ENCODE measurements at places on chromosomes 6 and 20.

DNA sequence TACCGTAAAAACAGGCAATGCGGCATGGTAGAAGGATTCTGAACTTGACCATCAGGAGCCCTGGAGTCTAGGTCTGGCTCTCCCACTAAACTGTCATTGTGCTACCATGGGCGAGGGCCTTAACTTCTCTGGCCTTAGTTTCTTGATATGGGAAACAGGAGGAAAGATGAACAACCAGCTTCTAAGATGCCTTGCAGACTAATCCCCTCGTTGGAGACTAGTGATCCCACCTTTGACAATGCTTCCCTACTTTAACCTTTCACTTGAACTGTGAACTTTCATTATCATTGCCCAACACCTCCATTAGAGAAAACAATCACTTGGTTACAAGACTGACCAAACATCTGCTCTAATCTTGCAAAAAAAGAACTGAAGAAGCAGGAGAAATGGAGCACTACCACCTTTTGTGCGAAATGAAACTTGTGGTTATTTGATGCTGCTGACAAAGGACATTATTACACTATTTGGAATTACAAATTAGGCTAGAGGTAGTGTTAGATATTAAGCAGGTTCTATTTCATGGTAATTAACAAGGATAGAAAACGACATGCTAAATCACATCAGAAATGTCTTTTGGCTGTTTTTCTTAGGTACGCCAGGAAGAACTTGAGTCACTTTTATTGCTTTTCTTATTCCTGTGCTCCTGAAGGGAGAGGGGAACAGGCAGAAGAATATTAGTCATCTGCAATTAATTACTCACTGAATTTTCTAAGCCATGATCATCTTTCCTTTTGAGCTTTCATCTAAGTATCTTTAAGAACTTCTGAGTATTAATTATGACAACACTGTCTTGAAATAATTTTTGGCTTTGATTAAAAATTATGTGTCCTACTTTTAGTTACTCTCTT is 39.1 kb upstream of the ARHGAP18 start:
- no peak for DNase-seq

DNA sequence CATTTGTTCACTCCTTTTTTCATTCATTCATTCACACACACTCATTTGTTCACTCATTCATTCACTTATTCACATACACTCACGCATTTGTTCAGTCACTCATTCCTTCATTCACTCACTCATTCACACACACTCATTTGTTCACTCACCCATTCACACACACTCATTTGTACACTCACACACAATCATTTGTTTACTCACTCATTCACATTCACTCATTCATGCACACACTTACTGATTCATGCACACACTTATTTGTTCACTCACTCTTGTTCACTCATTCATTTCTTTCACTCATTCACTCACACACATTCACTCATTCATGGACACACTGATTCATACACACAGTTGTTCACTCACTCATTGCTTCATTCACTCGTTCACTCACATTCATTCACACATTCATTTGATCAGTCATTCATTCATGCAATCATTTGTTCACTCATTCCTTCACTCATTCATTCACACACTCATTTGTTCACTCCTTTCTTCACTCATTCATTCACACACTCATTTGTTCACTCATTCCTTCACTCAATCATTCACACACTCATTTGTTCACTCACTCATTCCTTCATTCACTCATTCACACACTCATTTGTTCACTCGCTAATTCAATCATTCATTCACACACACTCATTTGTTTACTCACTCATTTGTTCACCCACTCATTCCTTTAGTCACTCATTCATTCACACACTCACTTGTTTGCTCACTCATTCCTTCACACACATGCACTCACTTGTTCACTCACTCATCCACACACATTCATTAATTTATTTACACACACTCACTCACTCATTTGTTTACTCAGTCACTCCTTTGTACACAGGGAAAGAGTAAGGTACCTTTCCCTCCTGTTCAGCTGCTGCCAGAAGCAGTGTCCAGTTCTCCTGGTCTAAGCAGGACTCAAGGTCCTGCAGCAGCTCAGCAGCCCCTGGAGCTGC is 50.7 kb upstream of the BHLHE23 start:
- no peak for DNase-seq

DNA sequence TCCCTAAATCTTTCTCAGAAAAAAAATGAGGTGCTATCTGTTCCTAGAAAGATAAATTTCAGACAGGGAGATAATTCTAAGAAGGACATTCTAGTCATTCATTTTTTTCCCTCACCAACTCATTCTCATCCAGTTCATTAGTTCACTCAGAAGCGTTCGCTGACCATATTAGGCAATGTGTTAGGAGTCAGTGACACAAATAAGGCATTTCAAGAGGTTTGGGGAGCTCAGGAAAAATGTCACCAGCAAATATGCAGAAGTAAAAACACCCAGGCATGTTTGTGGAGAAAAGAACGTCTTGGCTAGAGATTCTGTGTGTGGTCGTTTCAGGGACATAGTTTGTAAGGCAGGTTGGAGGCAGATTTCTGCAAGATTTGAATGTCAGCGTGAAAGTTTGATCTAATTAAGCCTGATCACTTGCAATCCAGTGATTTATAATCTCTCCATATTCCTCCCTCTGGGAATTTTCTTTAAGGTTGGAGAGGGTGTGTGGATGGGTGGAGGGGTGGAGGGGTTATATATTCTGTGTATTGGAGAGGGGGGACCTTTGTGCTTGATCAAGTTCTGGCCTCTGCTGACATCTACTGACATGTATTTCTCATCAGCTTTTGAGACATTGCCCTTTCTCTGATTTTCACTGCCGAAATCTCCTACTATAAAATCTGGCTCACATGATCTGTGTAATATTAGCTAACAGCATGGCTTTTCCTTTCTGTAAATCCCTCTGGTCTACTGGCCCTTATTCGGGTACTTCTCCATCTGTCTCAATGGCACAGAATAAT is 3.6 kb downstream of the MYCT1 start:
- DNase-seq = no peak

DNA sequence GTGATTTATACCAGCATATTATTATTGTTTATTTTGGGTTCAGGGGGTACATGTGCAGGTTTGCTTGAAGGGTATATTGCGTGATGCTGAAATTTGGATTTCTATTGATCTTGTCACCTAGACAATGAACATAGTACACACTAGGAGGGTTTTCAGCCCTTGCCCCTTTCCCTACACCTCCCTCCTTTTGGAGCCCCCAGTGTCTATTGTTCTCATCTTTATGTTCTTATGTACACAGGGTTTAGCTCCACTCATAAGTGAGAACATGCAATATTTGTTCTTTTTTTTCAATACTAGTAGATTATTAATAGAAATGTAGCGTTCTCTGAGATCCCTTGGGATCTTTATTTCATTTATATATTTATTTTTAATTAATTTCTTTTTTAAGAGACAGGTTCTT is 79.2 kb upstream of the MRAP2 start:
- DNase-seq = no peak

DNA sequence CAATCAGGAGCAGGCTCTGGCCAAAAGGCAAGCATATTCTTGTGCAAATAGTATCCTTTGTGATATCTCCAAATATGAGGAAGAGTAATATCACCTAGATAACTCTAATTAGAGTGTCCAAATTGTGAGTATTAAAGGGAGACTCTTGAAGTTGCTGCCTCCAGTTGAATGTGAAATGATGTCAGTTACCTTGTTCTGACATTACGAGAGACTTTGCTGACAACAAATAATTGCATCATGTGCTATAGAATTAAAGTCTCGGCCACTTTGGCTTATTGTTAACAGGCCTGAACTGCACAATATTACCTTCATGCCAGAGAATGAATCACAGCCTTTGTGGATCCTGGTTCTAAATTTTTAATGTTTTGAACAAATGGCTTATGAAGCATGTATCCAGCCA is 106.5 kb downstream of the AIG1 start:
- no peak for DNase-seq

DNA sequence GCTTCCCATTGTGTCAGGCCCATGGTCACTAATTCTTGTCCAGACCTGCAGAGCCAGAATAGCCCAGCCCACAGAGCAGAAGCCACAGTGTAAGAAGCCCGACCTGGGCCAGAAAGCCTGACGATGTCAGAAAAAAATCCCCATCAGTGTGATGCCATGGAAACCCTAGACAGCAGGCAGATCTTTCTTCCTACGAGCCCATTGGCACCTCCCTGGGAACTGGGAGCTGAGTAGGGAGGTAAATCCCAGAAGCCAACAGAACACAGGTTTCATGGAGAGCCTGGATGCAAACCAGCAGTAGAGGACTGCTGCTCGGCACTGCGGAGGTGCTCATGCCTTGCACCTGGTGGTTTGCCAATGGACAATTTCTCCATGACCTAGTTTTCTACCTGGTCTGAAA is 82.2 kb upstream of the SLC22A16 start:
- no peak for DNase-seq

- DNase-seq = no peak
These were observed 49.0 kb upstream of the PAX1 start for GRCh38 chr20:21656308-21657067.

DNA sequence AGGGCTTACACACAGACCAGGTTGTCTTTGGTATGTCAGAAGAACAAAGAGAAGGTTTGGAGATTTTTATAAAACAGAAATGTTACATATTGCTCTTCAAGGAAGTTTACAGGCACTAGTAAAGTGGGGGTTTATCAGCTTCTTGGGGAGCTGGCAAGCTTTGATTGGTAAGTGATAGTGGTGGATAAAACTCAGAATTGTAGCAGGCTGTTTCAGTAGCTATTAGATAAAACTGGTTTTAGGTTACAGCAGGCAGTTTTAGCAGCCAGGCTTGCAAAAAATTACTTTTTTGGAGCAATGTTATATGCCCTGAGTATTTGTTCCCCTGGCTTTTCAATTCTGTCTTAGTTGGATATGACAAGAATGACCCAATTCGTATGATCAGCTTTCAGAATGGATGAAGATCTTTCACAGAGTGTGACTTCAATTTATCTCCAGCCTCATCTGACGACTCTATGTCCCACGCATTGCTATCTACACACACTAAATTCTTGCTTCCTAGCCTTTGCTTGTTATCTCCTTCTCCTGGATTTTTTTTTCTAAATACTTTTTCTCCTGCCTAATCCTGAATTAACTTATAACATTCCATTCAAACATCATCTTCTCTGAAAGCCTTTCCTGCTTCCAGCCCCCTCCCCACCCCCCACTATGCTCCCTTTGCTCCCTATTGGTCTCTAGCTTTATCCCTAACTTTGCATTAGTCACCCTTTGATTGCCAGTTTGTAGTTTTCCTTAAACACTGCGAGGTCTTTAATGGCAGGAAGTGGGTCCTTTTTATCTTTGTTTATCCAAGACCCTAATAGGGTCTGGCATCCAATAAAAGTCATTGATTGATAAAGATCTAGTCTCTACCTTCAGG is 1.0 kb upstream of the TOMM34 start:
- no peak for DNase-seq

DNA sequence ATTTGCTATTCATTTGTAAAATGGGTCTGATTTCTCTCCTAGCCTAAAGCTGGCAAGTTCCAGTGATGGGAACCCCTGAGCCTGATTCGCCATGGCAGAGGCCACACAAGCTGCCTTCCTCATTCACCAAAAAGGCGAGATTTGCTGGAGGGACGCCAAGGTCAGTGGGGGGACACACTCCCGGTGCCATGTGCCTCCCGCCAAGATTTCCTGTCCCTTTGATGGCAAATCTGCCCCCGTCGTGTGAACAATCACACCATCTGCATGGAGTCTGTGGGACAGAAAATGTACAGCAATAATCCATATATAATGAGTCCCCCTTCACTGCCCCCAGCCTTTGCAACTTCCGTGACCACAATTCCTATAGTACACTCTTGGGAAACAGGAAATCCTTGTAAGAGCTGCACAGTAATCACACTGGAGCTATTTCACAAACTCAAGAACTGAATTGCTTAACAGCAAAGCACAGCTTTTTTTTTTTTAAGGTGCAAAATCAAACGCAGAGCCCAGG is 15.7 kb upstream of the IGF2R start:
- peak; percentile 93 for DNase-seq

GRCh38 chr20:21322921-21323331 is 19.8 kb downstream of the XRN2 start:
- no peak for DNase-seq

GRCh38 chr6:166656230-166657151 is 29.4 kb upstream of the RPS6KA2 start:
- DNase-seq = no peak

DNA sequence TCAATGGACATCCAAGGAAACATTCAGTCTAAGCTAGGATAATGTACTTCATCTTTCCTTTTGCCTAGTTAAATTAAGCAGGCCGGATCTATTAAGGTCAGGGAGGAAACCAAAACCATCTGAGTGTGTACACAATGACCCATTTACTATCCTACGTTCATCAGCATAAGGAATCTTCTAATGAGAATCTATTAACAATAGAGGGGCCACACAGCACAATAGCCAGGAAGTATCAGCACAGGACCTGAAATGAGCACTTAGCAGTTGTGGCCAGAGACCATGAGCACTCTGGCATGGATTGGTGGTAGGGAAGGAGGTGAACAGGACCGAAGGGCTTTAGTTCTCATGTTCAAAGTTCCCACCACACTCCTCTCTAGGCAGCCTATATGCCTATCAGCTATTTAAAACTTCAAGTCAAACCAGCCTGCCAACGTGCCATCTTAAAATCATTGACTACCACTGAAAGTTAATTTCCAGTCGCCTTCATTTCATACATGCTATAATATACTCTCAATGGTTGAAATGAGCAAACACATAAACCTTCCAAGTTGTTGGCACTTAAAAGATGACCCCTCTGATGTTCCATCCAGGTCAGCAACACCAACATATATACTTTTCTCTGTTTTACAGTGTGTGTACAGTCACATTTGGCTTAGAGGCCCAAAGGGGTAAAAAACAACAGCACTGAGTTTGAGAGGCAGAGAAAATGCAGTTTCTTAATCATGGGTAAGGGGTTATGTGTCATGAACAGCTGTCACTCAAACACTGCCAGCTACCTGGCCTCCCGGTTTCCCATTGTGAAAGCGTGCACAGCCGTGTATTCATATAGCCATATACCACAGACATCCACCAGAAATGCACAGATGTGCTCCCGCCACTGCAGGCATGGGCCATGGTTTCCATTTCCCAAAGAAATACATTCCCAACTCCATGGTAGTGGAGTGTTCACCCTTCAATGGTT is 184.3 kb downstream of the TBXT start:
- DNase-seq = no peak

- no peak for DNase-seq
These were observed 150.3 kb downstream of the MBOAT1 start for GRCh38 chr6:20061952-20062351.

GRCh38 chr6:166005401-166005943 is 162.2 kb downstream of the TBXT start:
- DNase-seq = no peak

DNA sequence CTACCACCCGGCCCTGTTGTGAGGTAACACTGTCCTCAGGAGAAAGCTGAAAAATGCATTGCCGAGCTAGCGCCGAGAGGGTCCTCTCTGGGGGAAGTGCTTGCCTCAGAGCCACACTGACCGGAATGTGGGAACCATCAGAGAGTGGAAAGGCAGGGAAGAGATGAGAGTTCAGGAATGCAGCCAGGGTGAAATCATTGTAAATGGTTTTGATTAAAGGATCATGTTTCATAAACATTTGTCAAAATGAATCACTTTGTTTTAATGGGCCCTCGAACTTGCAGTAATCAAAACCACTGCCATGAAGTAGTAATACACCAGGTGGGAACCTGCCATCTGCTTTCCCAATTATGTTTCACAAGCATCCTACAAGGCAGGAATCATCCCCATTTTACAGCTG is 16.9 kb upstream of the IL17F start:
- DNase-seq = no peak

GRCh38 chr6:109300874-109301273 is 81.4 kb downstream of the CD164 start:
- no peak for DNase-seq
